ENCODE measurements at places on chromosomes 2 and 18. TPM values are rescaled to one million over a fixed set of nuclear protein-coding genes. Genes with fewer than 3 reads are reported as not detected.

DNA sequence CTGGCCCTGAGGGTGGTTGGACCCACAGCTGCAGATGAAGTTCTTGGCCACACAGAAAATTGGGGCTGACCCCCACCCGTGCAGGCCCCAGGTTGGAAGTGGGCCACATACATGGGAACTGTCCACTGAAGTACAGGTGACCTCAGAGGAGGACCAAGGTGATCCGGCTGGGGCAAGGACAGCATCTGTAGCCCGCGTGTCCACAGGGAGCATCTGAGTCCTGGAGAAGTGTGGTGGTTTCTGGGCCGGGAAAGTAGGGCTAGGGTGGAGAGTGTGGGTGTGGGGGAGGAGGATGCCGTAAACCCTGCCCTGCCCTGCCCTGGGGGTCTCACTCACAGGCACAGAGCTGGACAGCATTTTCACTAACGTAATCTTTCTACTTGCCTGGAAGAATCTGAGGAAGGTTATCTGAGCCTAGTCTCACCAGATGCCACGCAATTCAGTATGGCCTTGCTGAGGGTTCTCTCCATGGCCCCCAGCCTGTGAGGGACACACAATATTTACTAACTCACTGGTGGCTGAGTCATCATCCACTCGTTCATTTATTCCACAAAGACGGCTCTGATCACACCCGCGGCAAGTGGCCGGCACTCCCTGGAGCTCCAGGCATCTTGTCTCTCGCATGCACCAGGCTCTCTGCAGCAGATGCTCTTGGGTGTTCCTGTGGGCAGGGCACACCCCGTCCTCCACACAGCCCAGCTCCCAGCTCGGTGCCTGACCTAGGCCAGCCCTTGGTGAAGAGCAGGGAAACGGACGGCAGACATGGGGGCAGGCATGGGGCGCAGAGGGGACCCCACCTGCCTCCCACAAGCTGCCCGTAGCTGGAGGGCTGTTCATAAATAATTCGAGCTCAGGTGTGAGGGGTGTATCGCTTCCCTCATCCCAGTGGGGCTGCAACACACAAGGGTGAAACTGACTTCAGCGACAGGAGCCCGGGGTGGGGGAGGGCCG is 51.2 kb downstream of the INHBB start:
- H3K36me3 ChIP-seq, result no peaks in the 10 kb centered on the region
- no peaks in the 10 kb centered on the region for H3K27me3 ChIP-seq
- H3K27ac ChIP-seq, result no peak overlapping the region
- no peaks in the 10 kb centered on the region for H3K4me1 ChIP-seq
- H3K4me3 ChIP-seq, result no peak overlapping the region

ATOH8 gene
- total RNA-seq, result 29.6 TPM

RTP5 gene
- total RNA-seq, result not detected

GRCh38 chr2:1886405-1886992 is 142.2 kb upstream of the PXDN start:
- no peaks in the 10 kb centered on the region for H3K4me1 ChIP-seq
- H3K36me3 ChIP-seq, result no peaks in the 10 kb centered on the region
- H3K4me3 ChIP-seq, result no peak overlapping the region
- no peak overlapping the region for H3K27ac ChIP-seq

GRCh38 chr2:237510502-237511217 is 23.6 kb downstream of the MLPH start:
- peaks cover 22% of the 10 kb centered on the region for H3K4me1 ChIP-seq
- H3K4me3 ChIP-seq, result no peak overlapping the region
- no peak overlapping the region for H3K27ac ChIP-seq
- H3K36me3 ChIP-seq, result no peaks in the 10 kb centered on the region
- no peaks in the 10 kb centered on the region for H3K27me3 ChIP-seq
- no peak for DNase-seq

KCNF1 gene
- total RNA-seq, result not detected

UNC80 gene
- total RNA-seq, result 0.18 TPM

- peak overlapping the region; percentile 7 for H3K27ac ChIP-seq
- H3K27me3 ChIP-seq, result no peaks in the 10 kb centered on the region
- H3K36me3 ChIP-seq, result no peaks in the 10 kb centered on the region
- no peak overlapping the region for H3K4me3 ChIP-seq
- peaks cover 19% of the 10 kb centered on the region for H3K4me1 ChIP-seq
Observed at GRCh38 chr2:120470041-120470965, 124.4 kb downstream of the INHBB start.

DNA sequence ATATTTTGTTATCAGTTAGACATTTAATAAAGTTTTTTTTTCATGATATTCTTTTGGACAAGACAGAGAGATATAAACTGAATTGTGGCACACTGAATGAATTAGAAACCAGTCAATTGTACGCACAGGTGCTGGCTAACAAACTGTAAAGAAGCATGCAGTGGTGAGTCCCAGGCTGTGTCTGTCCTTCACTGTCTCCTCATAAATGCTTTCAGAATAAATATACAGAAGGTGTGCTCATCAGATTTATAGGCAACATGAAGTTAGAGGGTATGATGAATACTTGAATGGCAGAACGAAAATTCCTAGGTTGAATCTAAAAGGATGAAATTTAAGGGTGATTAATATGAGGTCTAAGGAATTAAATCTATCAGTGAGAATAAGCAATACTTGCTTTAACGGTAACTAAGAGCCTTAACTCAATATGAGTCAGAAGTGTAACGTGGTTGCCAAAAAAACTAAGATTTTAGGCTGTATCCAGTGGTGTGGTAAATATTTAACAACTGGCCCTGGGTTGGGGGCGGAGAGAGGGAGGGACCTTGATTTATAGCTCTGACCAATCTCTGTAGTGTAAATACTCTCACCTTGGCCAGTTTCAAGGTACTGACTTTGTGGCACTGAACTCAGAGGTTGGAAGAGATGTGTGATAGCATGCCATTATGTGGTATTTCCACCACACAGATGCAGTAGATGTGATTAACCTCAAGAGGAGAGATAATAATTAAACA is 41.9 kb upstream of the AAK1 start:
- no peak overlapping the region for H3K4me3 ChIP-seq
- no peaks in the 10 kb centered on the region for H3K27me3 ChIP-seq
- DNase-seq, result no peak
- H3K27ac ChIP-seq, result no peak overlapping the region
- H3K36me3 ChIP-seq, result no peaks in the 10 kb centered on the region

SDC1 gene
- total RNA-seq, result 4.2 TPM

UGT1A8 gene
- total RNA-seq, result not detected

DNA sequence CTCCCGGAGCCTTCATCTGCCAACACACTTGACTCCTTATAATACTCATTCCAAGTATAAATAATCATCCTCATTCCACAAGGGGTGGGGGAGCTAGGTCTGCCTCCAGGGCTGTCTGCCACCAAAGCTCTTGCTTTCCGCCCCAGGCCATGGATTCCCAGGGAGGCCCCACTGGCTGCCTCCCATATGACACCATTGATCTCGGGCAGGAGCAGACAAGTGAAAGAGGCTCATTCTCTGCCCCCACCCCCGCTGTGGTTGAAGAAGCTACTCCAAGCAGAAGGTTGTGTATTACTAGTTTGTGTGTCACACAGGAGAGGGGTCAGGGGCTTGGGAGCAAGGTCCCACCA is 99.5 kb downstream of the MRO start:
- no peaks in the 10 kb centered on the region for H3K27me3 ChIP-seq
- peaks cover 2% of the 10 kb centered on the region for H3K4me1 ChIP-seq
- DNase-seq, result no peak
- H3K36me3 ChIP-seq, result no peaks in the 10 kb centered on the region
- H3K27ac ChIP-seq, result no peak overlapping the region
- H3K4me3 ChIP-seq, result no peak overlapping the region

CCDC74B gene
- 5.4 TPM for total RNA-seq

ANKRD30B gene
- 0.11 TPM for total RNA-seq

GRCh38 chr2:16275131-16275530 is 334.8 kb downstream of the MYCN start:
- no peak for DNase-seq
- H3K4me3 ChIP-seq, result no peak overlapping the region
- no peaks in the 10 kb centered on the region for H3K36me3 ChIP-seq
- H3K4me1 ChIP-seq, result no peaks in the 10 kb centered on the region
- H3K27ac ChIP-seq, result no peak overlapping the region
- no peaks in the 10 kb centered on the region for H3K27me3 ChIP-seq
